ENCODE measurements at places on chromosomes 16 and 17. TPM values are rescaled to one million over a fixed set of nuclear protein-coding genes. Genes with fewer than 3 reads are reported as not detected.

PRDM7 gene
- total RNA-seq: not detected

TMEM186 gene
- 15.6 TPM for total RNA-seq

ZNF624 gene
- 2.8 TPM for total RNA-seq

GLP2R gene
- total RNA-seq: not detected

ALOX15B gene
- total RNA-seq: not detected

FZD2 gene
- total RNA-seq: 0.53 TPM

RPH3AL gene
- total RNA-seq: 3.2 TPM

TMEM238L gene
- not detected for total RNA-seq

REXO5 gene
- total RNA-seq: 11.8 TPM

ST3GAL2 gene
- 35.1 TPM for total RNA-seq

NT5C3B gene
- 62.0 TPM for total RNA-seq

TMEM98 gene
- total RNA-seq: 18.8 TPM

OR1F1 gene
- total RNA-seq: not detected

LIMD2 gene
- 182 TPM for total RNA-seq

AHSP gene
- total RNA-seq: not detected

HOXB6 gene
- total RNA-seq: 0.62 TPM

MFAP4 gene
- not detected for total RNA-seq

ADAP2 gene
- total RNA-seq: 2.0 TPM

MPV17L gene
- total RNA-seq: 0.09 TPM

FBXW10B gene
- total RNA-seq: 0.46 TPM

HS3ST2 gene
- total RNA-seq: not detected

QRICH2 gene
- 1.7 TPM for total RNA-seq

STAT5A gene
- 302 TPM for total RNA-seq

CHD9NB gene
- 0.25 TPM for total RNA-seq

FMNL1 gene
- total RNA-seq: 469 TPM

ZNF597 gene
- total RNA-seq: 1.8 TPM

KCNH6 gene
- total RNA-seq: not detected

EPOP gene
- 34.9 TPM for total RNA-seq

COG1 gene
- total RNA-seq: 31.5 TPM

KRT32 gene
- total RNA-seq: not detected

CA7 gene
- 0.59 TPM for total RNA-seq

SERPINF2 gene
- not detected for total RNA-seq

HLF gene
- total RNA-seq: 4.5 TPM

CCL1 gene
- total RNA-seq: 98.4 TPM

ACSM2A gene
- 3.8 TPM for total RNA-seq

KRTAP17-1 gene
- not detected for total RNA-seq

EFCAB5 gene
- 0.94 TPM for total RNA-seq

KRTAP9-8 gene
- not detected for total RNA-seq

AARS1 gene
- total RNA-seq: 106 TPM

KRTAP9-2 gene
- not detected for total RNA-seq

CD7 gene
- total RNA-seq: 345 TPM

STH gene
- not detected for total RNA-seq
